ENCODE measurements at places on chromosomes 1 and 21.

DNA sequence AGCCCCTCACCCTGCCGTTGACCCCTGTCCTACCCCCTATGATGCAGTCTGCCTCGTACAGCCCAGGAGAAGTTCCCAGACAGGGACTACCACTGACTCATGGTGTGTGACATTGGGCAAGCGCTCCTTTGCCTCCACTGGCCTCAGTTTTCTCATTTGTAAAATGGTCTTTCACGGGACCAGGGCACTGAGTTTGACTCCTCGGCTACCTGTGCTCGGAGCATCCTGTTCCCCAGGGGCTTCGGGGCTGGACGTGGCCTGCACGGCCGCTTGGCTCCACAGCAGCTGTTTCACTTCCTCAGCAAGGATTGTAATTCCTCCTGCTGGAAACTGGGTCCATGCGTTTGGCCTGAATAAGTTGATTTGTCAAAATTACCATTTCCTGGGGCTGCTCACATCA is 277.3 kb downstream of the MATN1 start:
- no peak for DNase-seq

DNA sequence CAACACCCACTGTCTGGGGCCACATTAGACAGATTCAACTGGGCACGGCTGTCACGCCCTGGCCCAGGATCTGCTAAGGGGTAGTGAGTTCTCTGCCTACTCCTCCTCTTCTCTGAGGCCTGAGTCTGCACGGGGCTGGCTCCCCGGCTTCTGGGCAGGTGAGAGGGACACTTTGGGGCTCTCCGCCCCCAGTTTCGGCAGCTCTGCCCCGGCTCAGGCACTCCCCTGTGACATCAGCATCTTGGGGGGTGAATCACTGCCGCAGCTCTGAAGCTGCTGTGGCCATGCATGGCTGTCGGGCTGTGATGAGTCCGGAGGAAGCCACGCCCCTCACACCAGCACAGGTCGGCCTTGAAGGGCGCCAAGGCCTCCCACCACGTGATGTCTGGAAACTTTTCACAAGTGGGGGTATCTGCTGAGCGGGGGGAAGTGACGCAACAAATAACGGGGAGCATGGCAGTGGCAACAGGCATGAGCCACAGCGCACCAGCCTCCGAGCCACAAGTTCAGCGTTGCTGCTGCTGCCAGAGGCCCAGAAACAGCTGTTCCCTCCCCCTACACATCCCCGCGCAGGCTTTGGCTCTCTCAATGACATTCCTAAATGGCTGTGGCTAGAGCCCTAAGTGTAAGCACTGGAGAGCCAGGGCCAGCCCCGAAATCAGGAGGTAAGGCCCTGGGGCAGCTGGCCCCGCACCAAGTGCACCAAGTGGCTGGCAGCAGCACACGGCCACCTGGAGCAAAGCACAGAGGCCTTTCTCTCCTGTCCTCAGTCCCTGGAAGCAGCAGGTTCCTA is 26.3 kb downstream of the ZBTB17 start:
- DNase-seq, result no peak

DNA sequence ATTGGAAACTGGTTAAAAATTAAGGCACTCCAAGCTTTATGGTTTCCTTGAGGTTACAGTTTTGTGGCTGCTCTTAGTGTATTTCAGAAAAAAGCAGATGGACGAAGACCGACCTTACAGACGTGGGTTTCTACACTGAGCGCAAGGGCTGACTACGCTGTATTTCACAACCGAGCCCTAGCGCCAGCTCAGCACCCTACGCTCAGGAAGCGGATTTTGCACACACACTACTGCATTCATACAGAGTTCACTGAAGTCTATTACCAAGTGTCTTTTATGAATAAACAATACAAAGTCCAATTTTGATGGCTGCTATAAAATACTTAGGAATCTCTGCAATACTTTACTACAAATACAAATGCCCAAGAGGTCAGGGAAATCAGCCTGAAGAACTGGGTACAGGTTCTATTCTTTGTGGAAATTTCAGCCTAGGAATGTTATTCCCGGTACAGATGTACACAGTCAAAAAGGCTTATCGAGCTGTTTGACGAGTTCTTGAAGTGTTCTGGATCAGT is 23.8 kb downstream of the PTTG1IP start:
- no peak for DNase-seq

GRCh38 chr1:27656157-27656893 is 15.7 kb downstream of the IFI6 start:
- no peak for DNase-seq

GRCh38 chr1:25445993-25446538 is 15.4 kb downstream of the MACO1 start:
- DNase-seq, result no peak

GRCh38 chr1:235287208-235287882 is 40.6 kb downstream of the ARID4B start:
- DNase-seq, result no peak

GRCh38 chr1:212247988-212248387 is 37.2 kb upstream of the PPP2R5A start:
- DNase-seq, result no peak

DNA sequence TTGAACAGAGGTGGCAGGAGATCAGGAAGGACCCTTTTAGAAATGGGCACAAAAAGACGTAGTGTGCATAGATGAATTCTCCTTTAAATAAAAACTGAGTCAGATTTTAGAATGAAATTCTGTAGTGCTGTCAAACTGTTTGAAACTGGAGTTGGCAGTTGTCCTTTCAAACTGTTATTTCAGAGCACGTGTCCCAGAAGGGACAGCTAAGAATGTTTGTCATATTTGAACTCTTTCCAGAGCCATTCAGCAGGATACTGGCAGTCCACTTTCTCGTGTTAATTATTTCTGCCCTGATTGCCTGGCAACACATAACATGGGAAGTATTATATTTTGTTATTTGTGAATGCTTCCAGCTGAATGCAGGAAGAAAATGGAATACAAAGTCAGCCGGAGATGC is 212.3 kb upstream of the DPYD start:
- no peak for DNase-seq

DNA sequence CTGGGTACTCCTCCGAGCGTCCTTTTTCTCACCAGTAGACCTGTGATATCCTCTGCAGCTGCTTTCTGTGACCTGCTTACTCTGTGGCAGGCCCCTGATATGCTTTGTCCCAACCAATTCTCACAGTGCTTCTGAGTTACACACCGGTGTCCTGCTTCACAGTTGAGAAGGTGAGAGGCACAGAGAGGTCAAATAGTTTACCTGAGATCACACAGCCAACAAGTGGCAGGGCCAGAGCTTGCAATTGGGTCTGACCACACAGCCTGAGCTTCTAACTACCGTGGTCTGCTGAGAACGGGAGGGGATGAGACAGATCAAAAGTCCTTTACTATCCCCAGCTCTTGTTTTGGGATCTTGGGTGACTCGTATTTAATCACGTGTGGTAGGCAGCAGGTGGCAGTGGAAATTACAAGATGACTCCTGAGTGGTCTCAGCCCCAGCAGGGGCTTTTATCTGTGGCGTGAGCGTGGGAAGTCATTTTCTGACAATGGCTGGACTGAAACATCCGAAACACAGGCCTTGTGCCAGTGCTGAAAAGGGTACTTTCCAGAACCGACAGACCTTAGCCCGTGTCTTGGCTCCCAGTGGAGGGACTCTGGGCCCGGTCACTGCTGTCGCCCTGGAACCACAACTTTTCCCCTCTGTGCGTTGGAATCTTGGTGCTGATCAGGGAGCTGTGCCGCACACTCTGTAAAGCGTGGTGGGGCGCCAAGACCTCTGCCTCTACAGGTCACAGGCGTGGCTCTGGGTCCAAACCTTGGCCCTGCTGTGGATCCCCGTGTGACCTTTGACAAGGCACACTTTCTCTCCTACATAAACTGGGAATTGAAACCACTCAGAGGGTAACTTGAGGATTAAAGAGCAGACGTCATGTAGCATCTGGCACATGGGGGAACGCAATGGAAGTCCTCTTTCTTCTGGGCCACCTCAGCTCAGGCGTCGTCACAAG is 11.9 kb downstream of the THEMIS2 start:
- DNase-seq, result no peak

- DNase-seq, result no peak
Measured at GRCh38 chr21:45227735-45228134, 60.0 kb downstream of the POFUT2 start.

DNA sequence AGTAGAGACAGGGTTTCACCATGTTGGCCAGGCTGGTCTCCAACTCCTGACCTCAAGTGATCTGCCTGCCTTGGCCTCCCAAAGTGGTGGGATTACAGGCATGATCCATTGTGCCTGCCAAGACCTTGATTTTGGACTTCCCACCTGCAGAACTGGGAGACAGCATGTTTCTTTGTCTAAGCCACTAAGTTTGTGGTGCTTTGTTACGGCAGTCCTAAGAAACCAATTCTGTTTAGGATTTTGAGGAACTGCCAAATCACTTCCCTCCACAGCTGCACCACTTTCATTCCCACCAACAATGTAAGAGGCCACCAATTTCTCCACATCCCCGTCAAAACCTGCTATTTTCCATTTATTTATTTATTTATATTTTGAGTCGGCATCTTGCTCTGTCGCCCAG is 46.1 kb downstream of the CHAF1B start:
- DNase-seq, result no peak

GRCh38 chr1:71667216-71667615 is 586.4 kb upstream of the ZRANB2 start:
- peak; percentile 6 for DNase-seq

DNA sequence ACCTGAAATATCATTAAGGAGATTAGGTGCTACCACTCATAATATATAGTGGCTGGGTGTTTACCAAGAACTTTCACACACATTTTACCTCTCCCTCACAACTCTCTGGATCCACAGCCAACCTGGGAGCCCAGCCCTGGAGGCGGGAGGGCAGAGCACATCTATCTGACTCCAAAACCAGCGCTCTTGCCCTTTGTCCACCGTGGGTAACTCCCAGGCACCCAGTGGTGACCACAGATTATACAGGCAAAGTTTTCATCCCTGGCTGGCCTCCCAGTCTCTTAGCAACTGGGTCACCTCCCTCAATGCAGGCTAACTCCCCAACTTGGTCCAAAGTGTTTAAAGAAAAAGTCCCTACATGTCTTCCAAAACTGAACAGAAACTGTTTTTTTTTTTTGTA is 2.4 kb downstream of the PAQR7 start:
- no peak for DNase-seq

- no peak for DNase-seq
Measured at GRCh38 chr1:65243491-65243890, 65.9 kb upstream of the DNAJC6 start.

GRCh38 chr1:167563579-167564246 is 10.2 kb upstream of the CREG1 start:
- DNase-seq, result peak; percentile 16

- no peak for DNase-seq
Measured at GRCh38 chr1:246856371-246856770, 75.4 kb downstream of the AHCTF1 start.

- DNase-seq, result no peak
Measured at GRCh38 chr1:28288487-28288886, 29.2 kb downstream of the SESN2 start.

DNA sequence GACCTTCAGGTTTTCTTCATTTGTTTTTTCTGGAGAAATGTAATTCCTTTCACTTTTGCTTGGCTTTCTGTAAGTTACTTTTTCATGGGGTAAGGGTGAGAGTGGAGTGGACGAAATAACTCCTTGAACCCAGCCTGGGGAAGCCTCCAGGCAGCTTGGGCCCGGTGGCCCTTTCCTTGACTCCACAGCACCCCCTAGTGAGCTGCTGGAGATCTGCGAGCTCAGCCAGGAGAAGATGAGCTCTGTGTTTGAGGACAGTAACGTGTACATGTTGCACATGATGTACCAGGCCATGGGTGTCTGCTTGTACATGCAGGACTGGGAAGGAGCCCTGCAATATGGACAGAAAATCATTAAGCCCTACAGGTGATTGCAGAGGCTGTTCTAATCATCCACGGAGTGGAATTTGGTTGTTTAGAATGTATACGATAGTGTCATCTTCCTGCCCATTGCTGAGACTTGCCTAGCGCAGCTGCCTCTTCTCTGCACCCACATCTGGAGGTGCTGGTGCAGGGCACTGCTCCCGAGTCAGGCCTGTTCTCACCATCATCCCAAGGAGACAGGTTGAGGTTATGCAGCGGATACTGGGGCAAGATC is 51.0 kb downstream of the SMYD2 start:
- peak; percentile 33 for DNase-seq

- no peak for DNase-seq
Measured at GRCh38 chr1:59401581-59401980, 104.7 kb downstream of the FGGY start.

- DNase-seq, result no peak
Measured at GRCh38 chr1:6686294-6686693, 15.3 kb downstream of the DNAJC11 start.

DNA sequence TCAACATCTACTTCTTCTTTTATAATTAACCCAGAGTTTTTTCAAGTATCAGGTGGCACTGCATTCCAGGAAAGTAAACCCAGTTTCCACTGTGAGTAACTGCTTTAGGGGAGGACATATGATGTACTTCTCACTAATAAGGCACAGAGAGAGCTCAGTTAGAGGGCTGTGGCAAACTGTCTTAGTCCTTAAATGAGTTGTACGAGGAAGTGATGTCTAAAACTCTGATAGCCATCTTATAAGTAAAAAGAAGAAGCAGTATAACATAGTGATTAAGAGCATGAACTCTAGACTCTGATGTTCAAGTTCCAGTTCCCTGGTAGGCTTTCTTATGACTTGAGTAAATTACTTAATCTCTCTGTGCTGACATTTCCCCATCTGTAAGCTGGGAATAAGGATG is 58.7 kb upstream of the PTGS2 start:
- DNase-seq, result no peak

GRCh38 chr21:38590449-38591217 is 92.4 kb upstream of the ERG start:
- no peak for DNase-seq

DNA sequence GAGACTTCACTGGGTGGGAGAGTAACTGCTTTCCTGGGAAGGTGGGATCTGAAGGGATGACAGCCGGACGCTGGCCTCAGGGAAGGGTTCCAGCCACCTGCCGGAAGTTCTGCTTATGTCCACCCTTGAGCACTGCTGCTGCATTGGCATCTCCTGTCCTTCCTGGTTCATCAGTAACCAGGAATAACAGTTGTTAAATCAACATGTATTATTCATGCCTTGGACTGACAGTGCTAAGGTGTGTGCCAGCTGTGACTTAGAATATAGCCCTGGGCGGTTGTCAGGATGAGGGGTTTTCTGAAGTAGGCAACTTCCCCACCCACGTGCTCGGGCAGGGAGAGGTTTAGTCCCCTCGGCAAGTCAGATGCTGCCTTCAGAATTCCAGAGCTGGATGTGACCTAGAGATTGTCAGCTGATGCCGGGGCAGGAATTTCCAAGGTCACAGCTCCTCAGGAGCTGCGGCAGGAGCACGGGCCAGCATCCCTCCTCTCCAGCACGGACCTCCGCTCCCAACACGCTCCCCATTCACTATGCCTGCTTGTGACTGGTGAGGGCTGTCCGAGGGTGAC is 17.9 kb downstream of the CLDN14 start:
- no peak for DNase-seq

- no peak for DNase-seq
Measured at GRCh38 chr1:41890825-41891198, 27.9 kb downstream of the HIVEP3 start.

GRCh38 chr21:15054089-15054488 is 10.7 kb downstream of the NRIP1 start:
- DNase-seq, result no peak

GRCh38 chr1:30137001-30137400 is 586.4 kb downstream of the MATN1 start:
- DNase-seq, result no peak
